Activated T-cell treated with anti-CD3 and anti-CD28 coated beads, Interleukin-2, amount 50 U/mL, for 4 hours (primary cell): ENCODE measurements at places on chromosomes 5 and 9. TPM values are rescaled to one million over a fixed set of nuclear protein-coding genes. Genes with fewer than 3 reads are reported as not detected.
A peak's percentile ranks its signal among the peaks of the same experiment; 100 is the strongest.

- DNase-seq: no peak
These were observed 69.6 kb downstream of the ADAMTSL1 start for GRCh38 chr9:18543406-18544192.

DNA sequence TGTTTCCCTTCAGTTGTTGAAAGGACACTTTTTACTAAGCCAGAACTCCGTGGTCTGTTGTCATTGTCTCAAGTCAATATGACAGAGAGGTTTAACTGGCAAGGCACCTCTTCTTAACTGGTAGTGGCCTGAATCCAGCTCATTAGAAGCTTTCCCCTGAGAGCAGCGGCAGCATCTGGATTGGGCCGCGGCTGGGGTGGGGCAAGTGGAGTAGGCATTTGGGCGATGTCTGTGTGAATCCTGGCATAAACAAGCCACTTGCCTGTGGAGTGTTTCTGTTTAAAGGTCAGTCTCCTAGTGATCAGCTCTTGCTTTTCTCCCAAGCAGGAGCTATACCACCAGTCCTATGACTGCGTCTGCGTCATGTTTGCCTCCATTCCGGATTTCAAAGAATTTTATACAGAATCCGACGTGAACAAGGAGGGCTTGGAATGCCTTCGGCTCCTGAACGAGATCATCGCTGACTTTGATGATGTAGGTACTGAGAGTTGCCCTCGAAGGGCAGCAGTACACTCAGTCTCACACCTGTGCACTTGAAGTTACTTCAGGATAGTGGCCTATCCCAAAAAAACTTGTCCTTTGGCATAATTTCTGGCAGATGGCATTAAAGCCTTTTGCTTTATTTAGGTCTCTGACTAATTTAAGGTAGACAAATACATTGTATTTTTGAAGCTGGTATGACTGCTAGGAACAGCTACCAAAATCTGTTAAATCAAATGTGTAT is 48.9 kb downstream of the CFAP90 start:
- no peak for DNase-seq

GRCh38 chr9:81871695-81872094 is 56.5 kb upstream of the SPATA31D4 start:
- no peak for DNase-seq

DNA sequence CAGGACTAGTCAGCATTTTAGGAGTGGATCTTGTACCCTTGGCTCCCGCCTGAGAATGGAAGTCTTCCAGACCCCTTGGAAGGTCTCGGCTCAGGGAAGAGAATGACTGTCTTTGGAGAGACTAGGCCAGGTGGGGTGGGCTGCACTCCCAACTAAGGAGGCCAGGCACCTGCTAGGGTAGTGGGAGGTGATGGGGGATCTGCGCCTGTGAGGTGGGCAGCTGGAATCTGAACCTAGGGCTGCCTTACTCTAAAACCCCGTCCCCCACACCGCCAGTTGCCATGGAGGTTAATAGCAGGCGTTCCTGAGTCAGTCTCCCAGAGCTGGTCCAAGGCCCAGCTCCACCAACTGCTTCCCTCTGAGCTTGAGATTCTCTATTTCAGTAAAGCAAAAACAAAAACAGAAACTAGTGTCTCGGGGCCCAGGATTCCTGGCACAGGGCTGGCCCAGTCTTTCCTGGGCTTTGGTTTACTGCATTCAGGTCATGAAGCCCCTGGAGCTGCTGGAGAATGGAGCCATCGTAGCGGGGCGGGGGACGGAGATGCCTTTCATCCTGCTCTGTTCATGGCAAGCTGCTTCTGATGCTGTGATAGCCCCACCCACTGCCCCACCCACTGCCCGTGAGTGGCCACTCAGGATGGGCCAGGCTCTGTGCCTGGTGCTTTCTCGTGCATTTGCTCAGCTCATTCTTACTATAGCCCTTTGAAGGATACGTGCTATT is 57.5 kb downstream of the DAB2IP start:
- no peak for DNase-seq

DNA sequence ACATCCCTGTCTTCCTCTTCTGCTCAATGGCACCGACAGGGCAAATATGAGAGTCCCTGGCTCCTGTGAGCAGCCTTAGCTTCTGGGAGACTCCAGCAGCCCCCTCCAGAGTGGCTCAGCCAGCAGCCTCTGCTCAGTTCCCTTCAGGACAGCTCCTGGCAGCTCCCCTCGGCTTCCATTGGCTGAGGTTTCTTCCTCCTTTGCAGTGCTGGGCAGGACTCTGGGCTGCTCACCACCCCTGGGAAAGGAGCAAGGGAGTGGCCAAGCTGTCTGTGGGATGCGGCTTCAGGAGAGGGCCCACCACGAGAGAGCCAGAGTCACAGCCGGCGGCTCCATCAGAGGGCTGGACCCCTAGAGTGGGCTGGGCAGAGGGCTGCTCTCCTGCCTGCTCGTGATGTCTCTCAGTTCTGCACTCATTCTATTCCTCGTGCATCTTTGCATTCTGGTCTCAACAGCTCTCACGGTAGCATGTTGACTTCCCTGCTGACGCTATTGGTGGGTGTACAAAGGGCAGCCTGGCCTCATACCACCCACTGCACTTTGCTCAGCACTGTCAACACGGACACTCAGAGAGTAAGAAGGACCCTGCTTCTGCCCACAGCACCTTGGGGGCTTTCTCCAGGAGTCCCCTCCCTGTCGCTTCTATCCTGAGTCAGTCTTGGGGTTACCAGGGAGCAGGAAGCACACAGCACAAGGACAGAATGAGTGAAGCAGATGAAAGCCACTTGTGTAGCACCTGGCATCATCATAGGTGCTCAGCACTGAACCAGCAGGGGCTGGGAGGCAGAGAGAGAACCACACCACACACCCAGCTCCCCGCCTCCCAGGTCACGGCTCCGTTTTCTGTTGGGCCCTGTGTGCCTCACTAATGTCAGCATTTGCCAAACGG is 80.9 kb upstream of the ALDH1B1 start:
- no peak for DNase-seq

GRCh38 chr5:133606835-133607234 is 5.5 kb downstream of the FSTL4 start:
- no peak for DNase-seq

DNA sequence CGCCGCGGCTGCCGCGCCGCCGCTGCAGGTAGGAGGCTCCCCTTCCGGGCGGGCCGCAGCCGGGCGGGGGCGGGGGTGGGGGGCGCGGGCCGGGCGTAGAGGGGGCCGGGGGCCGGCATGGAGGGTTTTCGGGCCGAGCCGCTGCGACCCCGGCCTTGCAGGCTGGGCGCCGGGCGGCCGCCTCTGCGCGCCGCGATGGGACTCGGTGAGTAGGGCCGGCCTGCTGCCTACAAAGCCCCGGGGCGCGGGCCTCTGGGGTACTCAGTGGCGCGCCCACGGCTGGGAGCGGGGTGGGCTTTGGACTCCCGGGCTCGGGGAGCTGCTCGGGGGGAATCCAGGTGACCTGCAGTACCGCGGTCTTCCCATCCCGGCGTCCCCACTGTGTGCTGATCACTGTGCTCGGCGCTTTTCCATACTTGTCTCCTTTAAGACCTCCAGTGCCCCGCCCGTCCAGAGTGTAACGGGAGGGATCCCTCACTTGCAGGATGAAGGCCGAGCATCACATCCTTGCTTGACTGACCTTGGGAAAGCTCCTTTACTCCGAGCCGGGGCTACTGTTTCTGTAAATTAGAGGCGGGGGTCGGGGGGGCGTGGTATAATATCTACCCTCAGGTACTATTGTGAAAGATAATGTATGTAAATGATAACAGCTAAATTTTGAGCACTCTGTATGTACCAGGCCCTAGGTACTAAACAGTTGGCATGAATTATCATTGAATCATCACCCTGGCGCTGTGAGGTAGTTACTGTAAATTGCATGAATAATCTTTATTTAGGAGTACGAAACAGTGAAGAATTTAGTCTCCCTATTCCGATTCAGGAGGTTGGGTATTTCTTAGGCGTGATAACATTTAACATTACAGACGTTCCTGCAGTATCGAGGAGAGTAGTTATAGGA is 672 bp downstream of the MSANTD3 start:
- peak; percentile 8 for DNase-seq

GRCh38 chr9:82604947-82605656 is 457.8 kb downstream of the RASEF start:
- no peak for DNase-seq

Gene INSYN2B
- not detected for total RNA-seq
